Right renal pelvis (tissue), 4 donors: ENCODE measurements at places on chromosomes 5 and 9.

GRCh38 chr5:55621229-55621628, 86.5 kb upstream of the PLPP1 start:
- DNase-seq, result no peak

GRCh38 chr9:134640506-134641172, 964 bp upstream of the COL5A1 start:
- no peak for DNase-seq

DNA sequence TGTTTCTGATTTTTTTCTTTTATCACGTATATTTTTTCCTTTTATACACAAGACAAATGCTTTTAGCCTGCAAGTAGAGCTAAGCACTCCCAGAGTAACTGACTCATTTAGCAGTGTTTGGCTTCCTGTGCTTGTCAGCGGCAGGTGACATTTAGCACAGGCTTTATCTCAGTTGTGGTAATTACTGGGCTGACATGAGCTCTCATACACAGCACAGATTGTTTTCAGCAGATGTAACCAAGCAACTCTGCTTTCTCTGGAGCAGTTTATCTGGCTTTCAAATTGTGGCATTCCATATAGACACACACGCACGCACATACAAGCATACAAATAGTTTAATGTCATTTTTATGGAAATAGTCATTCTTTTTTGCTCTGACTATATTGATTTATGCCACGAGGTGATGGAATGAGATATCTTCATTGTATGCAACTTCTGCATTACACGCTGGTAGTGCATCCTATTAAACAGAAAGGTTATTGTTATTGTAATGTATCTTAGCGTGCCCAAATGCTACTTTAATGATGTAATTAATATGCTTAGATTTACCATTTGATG, 379.0 kb upstream of the GRAMD2B start:
- DNase-seq, result peak; percentile 58

- DNase-seq, result no peak
These were observed 17.0 kb downstream of the MRNIP start for GRCh38 chr5:179841621-179842020.

DNA sequence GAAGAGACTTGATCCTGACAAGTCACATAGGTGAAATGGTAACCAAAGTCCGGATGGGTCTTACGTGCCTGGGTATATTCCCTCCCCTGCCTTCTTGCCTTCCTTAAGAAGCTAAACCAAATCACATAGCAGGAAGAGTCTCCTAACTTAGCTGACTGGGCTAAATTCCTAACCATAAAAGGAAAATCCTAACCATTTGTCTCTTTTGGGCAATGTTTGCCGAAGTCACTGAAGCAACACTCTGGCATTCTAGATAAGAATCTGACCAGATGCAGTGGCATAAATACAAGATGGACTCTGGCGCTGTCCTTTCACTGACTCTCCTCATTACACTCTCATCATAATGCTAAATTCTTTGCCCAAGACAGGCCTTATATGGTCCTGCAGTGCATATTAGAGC, 625.5 kb upstream of the RORB start:
- no peak for DNase-seq

- peak; percentile 30 for DNase-seq
These were observed 199.8 kb upstream of the MAP3K1 start for GRCh38 chr5:56615361-56616153.

DNA sequence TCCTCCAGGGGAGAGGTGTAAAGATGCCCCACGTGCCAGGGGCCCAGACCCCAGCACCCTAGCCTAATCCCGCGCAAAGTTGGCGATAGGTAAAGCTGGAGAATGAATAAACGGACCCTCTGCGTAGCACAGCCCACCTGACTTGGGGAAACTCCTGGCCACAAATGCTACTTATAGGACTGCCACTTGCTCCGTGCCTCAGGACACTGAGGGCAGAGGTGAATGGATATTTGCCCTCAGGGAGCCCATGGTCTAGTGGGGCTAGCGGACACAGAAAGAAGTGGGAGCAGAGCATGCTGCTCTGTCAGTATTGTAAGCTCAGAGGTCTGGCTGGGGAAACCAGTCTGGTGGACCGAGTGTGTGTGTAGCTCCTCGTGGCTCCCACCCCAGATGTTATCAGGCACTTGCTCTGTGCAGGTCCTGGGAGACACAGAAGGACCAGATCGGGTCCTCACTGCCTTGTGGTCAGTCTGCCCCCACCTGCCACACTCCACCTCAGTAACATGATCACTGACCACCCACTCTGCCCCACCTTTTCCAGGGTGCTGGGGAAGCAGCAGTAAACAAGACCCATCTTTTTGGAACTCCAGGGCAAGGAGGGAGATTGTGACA, 841 bp downstream of the GRK6 start:
- no peak for DNase-seq

DNA sequence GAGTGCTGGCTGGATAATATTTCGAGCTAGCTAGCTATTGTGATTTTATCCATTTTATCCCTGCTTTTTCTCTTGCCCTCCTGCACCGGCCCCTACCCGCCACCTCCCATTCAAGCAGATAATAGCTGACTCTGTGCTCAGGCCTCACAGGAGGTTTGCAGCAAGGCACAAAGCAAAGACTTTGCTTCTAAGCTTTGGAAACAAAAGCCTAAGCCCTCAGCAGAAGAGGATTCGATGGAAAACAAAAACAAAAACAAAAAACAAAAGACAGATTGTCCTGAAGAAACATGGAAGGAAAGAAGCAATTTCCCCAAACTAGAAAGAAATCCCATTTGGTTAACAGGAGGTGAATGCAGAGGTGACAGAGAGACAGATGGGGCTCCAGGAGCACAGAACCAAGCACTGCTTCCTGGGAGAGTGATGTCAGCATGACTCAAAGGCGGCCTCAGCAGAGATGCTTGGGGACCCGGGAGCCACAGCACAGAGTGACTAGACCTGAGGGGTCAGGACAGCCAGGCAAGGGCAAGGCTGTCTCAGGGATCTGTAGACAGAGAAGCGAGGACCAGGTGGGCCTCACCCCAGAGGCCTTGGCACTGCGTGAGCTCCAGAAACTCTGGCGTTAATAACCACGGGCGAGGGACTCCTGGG, 28.4 kb downstream of the MTX3 start:
- no peak for DNase-seq

DNA sequence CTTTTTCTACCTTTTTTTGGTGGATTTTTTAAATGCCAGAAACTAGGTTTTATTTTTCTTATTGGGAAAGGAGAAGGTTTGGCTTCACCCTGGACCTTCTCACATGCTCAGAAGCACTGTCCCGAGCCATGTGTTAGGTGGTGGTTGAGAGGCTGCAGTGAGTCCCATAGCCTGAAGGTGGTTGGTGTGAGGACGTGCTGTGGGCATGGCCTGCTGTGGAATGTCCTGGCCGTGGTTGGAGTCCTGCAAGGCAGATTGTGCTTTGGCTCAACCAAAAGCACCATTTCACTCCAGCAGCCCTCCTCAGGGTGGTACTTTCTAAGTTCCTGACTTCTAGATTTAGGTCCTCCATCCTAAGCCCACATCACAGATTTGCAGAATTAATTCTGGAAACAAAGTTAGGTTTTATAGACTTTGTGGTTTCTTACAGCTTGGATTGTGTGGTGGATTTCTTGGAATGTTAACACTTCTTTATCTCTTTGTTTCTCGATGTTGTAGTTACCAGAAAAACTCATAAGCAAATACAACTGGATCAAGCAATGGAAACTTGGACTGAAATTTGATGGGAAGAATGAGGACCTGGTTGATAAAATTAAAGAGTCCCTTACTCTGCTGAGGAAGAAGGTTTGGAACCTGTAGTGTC, 22.6 kb downstream of the OTULIN start:
- no peak for DNase-seq

DNA sequence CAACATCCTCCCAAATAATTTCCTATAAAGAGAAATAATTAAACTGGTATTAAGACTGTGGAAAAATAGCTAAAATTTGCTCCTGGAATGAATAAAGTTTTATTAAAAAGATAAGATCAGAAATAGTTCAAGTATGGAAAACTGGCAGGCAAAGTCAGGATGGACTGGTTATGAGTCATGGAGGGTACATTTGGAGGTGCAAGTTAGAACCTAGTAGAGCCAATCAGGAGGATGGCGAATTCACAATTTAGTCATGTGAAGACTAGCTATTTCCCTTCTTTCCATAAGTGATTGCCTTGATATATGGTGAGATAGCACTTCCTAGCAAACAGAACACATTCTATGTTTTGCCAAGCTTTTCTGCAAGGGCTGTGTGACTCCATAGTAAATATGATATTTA, 1303.5 kb downstream of the EFNA5 start:
- DNase-seq, result no peak

- DNase-seq, result no peak
These were observed 274.3 kb upstream of the ANKRD55 start for GRCh38 chr5:56507351-56507930.

GRCh38 chr5:71778678-71779276, 59.7 kb downstream of the CARTPT start:
- DNase-seq, result no peak

DNA sequence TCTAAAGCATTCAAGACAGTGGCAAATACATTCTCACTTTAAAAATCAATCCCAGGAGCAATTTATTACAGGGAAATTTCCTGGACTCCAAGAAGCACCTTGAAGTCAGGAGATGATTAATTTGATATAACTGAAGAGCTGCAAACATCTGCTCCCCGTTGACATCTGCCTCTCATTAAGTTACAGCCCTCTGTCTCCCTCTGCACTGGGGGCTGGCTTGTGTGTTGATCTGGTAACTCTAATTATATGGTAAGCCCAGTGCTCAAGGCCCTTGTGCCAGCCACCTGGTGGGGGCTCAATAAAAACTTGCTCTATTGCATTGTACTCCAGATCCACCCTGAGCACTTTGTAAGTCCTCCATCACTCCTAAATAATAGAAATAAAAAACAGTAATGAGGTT, 131.1 kb upstream of the ZNF462 start:
- no peak for DNase-seq

- no peak for DNase-seq
These were observed 568.0 kb downstream of the MTRR start for GRCh38 chr5:8436924-8437323.

- no peak for DNase-seq
These were observed 459.5 kb upstream of the PTGER4 start for GRCh38 chr5:40220260-40220659.

- DNase-seq, result no peak
These were observed 199.8 kb upstream of the FBXL7 start for GRCh38 chr5:15300141-15300540.

- DNase-seq, result peak; percentile 67
These were observed 4.7 kb upstream of the TUBB4B start for GRCh38 chr9:137236238-137236935.

DNA sequence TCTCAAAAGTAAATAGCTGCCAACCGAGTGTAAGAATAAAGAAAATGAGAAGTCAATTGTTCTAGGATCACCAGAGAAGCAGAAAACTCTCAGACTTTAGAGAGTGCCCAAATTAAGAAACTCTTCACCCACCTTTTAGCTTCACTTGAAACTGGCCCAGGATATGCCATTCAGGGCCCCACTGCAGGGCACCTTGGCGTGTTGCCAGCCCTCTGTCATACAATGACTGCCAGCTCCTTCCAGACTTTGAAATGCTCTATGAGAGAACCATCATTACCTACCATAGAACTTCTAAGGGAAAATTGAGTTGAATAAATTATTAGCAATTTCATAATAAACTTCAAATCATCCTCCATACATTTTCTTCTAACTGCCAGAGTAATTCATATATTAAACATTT, 240.5 kb downstream of the CETN3 start:
- DNase-seq, result no peak

GRCh38 chr5:156322666-156323065, 4.3 kb upstream of the SGCD start:
- DNase-seq, result no peak

- DNase-seq, result no peak
These were observed 61.6 kb upstream of the SPTLC1 start for GRCh38 chr9:92176800-92177185.

DNA sequence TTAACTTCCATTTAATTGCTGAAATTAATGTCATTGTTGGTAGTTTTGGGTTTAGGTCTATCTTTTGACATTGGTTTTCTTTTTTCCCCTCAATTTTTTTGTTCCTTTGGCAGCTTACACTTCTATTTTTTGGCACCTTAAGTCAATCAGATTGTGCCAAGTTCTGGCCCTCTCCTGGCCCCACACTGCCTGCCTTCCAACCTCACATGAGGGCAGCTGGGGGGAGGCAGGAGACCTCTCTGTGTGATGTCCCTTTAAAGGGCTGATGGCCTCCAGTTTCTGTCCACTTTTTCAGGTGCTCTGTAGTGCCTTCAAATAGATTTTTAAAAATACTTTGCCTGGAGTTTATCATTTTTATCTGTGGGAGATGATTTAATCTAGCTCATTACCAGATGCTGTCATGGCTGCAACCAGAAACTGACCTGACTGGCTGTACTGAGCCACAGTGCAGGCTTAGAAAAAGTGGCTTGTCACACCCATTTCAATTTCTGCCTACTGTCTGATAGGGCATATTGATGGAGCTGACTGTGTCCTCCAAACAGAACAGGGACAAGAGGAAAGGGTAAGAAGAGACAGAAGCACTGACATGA, 196.6 kb downstream of the FANCC start:
- DNase-seq, result no peak

DNA sequence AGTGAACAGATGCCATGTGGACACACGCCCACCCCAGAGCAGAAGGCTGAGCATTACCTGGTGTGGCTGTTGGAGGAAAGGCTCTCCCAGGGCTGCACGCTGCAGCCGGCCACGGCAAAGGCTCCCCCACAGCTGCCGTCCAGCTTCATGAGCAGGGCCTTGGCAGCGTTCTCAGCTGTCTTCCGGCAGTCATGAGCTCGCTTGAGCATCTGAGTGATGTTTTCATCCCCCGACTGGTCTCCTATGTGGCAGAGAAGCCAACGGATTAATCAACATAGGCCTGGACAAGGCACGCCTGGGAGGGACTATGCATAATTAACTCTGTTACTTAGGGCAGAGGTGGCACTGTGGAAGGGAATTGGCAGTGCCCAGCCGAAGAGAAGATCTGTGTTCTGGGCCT, 87.3 kb downstream of the DCP2 start:
- DNase-seq, result no peak

- no peak for DNase-seq
These were observed 142.9 kb downstream of the PLK2 start for GRCh38 chr5:58317009-58317408.

DNA sequence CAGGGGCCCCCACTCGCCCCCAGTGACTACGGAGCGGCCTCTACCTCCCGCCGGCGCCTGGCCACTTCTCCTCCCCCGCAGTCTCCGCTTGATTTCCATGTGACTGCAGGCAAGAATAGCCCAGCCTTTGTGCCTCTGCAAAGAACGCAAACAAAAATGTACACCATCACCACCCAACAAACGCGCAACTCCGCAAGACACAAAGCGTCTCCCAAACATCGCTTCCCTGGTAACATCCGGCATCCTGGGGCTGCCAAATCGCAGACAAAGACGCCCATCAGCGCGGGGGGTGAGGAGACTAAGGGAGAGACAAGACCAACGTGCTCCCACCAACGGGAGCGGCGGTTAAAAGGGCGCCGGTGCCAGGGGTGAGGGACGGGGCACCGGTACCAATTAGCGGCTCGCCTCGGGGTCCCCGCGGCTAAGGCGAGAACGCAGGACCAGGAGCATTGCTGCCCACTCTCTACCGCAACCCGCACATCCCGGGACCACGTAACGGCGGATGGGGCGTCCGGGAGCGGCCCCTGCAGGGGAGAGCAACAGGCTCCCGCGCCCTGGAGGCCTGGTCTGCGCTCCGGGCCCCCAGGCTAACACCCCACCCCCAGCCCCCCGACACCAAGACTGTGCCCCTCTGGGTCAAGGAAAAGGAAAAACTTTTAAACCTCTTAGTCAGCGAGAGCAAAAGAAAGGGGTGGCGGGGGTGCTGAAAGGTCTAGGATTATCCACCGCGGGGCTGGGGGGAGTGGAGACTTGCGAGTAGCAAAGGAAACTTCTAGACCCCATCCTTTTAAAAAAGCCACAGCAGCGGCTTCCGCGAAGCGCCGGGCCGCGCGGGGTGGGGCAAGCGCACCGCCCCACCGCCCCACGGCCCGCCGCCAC, 885 bp downstream of the MPDZ start:
- peak; percentile 49 for DNase-seq
